Activated T-helper 1 cell treated with anti-CD3 and anti-CD28 coated beads, Interleukin-12 subunit alpha, Interleukin-12 subunit beta, Interleukin-2, Interleukin-4 antibody, amounts not matched to agents 30 ng/mL and 10 ng/mL and 1 ng/mL, durations not matched to agents 14 hours and 24 hours and 36 hours (primary cell): ENCODE measurements at places on chromosomes 6 and 20. TPM values are rescaled to one million over a fixed set of nuclear protein-coding genes. Genes with fewer than 3 reads are reported as not detected.

DNA sequence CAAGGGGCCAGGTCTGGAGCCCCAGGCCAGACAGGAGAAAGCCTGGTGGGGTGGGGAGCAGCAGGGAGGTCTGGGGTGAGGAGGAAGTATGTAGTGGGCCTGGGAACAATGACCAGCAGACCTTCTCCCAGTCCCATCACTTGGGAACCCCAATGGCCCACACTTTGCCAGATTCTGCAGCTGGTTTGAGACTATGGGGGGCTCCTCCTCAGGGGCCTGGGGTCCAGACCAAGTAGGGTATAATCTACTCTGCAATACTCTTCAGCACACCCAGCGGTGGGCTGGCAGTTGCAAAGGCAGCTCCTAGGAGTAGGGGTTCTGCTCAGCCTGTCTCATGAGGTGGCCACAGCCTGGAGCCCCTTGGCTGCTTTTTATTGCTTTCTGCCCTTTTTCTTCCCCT is 52.8 kb downstream of the NPEPL1 start:
- peaks cover 18% of the 10 kb centered on the region for H3K27me3 ChIP-seq
- no peaks in the 10 kb centered on the region for H3K4me1 ChIP-seq
- no peaks in the 10 kb centered on the region for H3K36me3 ChIP-seq
- no peak for DNase-seq
- H3K4me3 ChIP-seq: no peak overlapping the region
- H3K27ac ChIP-seq: no peak overlapping the region

Gene GLP1R
- total RNA-seq: 0.18 TPM in 1 of 2 replicates, not detected in the other

DNA sequence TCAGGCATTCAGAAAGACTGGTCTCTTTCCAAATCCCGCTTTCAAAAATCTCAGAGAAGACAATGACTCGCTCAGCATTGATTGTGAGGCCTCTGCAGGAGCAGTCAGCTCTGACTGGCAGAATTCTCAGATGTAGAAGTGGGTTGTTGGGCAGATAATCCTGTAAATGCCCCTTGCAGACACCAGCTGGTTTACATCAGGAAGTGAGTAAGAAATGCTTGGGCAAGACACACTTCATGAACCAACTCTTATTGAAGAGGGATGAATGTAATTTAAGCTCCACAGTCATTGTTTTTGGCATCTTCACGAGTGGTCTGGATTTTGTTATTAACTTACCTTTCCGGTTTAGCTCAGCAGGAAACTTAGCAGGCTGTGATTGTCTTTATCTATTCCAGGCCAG is 166.6 kb downstream of the PLCB4 start:
- H3K27ac ChIP-seq: no peak overlapping the region
- H3K4me3 ChIP-seq: no peak overlapping the region
- no peaks in the 10 kb centered on the region for H3K27me3 ChIP-seq

Gene EPPIN
- not detected in 2 replicates for total RNA-seq

DNA sequence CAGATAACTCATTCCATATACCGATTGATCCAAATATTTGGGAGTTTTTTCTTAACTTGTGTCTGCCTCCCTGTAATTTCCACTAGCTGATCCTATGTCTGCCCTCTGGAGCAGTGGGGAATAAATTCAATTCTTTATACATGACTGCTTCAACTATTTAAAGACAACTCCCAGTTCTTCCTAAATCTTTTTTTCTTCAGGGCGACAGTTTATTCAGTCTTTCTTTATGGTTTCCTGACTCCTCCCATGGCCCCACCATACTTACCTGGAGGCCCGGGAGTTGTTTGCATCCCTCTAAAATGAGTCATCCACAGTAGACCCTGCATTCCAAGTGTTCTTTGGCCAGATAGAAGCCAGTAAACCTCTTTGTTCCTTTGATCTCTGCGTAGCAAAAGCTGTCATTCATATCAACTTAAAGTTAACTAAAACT is 73.6 kb downstream of the LCA5 start:
- no peaks in the 10 kb centered on the region for H3K4me1 ChIP-seq
- H3K4me3 ChIP-seq: no peak overlapping the region
- no peaks in the 10 kb centered on the region for H3K36me3 ChIP-seq
- no peak overlapping the region for H3K27ac ChIP-seq
